GM23248 (cell line): ENCODE measurements at places on chromosomes 13 and 19. TPM values are rescaled to one million over a fixed set of nuclear protein-coding genes. Genes with fewer than 3 reads are reported as not detected.

DNA sequence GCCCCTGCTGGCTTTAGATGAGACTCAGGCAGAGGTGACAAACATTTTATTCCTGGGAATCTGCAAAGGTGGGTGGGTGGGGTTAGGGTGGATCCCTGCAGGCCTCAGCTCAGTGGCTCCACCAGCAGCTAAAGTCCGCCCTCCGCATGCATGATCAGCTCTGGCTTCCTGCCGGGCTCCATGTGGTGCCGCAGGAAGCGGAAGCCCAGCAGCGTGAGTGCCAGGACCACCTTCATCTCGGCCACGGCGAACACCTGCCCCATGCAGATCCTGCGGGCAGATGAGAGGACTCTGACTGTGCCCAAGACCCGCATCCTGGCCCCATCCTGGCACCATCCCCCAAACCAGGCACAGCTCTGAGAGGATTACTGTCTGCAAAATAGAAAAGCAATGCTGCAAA is 26.3 kb downstream of the CYP4F2 start:
- no peak for DNase-seq

The KLK15 gene
- not detected in 2 replicates for total RNA-seq

GRCh38 chr19:48955308-48955958 is 758 bp downstream of the BAX start:
- DNase-seq, result no peak

The CNN2 gene
- total RNA-seq, result 239 and 244 TPM in 2 replicates

DNA sequence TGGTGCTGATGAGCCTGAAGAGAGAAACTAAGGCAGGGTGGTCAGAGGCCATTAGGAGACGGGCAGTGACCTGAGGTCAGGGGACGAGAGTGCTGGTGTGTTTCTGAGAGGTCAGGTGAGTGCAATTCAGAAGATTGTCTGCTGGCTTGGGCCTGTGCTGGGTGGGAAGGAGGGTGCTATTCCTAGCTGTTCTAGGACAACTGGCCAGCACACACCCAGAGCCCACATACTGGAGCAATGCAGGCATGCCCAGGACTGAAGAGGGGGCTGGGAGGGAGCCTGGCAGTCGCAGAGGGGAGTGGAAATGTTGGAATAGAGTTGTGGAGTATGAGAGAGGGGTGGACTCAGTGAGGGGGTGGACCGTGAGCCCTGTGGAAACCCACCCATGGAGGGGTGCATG is 16.5 kb downstream of the ARHGEF7 start:
- no peak for DNase-seq

GRCh38 chr13:110297011-110297410 is 9.9 kb downstream of the COL4A1 start:
- no peak for DNase-seq

DNA sequence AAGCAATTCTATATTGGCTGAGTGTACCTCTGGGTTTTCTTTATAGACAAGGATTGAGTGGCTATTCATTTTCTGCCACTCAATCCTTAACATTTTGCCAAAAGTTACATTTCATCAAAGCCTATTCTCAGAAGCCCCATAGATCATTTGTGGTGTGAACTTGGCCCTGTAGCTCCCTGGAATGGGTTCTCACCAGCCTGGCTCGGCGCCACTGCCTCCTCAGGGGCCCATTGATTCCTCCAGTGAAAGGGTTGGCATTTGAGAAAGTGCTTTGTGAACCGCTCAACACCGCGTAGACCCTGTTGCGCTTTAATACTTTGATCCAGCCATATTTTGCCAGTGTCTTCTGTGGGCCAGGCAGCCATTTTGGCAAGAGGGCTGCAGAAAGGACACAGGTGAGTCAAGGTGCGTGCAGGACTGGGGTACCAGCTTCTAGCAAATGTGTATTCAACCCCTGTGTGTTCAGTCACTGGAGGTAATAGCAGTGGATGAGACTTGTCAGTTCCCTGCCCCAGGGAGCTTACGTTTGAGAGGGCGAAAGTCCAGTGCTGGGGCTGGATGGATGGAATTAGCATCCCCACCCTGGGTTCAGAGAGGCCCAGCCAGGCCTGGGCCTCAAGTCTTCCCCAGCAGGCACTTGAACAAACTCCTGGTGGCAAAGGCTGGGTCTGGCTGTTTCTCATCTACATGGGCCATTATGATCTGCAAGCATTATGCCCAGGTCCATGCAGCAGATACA is 3.8 kb downstream of the RAB8A start:
- no peak for DNase-seq

The MRPL34 gene
- total RNA-seq, result 14.7 and 23.0 TPM in 2 replicates

DNA sequence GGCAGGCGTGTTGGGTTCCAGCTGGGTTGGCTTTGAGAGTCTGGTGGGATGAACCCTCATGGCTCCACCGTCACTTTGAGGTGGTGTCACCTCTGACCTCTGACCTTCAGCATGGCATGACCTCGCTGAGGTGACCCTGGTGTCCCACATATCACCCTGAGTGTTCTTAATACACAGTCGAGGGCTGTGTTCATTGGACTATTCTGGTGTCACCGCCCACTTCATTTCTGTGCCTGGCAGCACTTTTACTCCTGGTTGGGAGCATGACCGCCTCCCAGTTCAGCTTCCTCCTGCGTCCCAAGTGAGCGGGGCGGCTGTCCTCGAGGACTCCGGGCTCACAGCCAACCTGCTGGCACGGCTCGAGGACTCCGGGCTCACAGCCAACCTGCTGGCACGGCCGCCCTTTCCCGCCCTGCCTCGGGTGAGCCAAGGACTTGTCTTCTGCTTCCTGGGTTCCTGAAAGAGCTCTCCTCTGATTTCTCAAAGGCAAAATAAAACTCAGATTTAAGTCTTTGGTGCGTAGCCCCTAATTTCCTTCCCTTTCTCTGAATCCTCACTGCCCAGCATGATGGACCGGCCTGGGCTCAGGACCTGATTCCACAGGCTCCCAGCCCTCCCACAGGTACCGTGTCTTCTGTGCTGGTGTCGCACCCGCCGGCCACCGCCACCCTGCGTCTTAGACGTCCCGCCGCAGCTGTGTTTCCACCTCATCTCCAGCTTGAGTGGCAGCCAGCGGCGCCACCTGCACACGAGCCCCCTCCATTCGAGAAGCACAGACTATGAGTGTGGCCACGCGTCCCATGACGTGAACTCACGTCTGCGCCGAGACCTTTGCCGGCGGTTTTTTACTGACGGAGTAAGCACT is 10.4 kb downstream of the ATP4B start:
- DNase-seq, result peak; percentile 43

The ZNF835 gene
- not detected in 2 replicates for total RNA-seq

DNA sequence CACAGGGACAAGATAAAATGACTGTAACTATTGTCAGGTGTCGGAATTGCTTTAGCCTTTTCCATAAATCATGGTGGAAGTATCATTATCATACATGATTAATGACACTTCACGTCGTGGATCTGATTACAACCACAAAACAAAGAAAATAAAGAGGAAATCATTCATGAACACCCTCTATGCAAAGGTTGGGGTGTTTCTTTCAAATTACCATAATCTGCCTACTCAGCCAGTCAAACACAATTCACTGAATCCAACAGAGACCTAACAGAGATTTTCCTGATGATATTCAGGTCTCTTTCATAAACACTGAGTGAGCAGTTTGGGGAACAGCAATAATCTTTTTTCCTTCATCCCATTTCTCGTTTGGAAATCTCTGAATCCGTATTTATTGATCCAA is 625.6 kb downstream of the DCT start:
- DNase-seq, result no peak

DNA sequence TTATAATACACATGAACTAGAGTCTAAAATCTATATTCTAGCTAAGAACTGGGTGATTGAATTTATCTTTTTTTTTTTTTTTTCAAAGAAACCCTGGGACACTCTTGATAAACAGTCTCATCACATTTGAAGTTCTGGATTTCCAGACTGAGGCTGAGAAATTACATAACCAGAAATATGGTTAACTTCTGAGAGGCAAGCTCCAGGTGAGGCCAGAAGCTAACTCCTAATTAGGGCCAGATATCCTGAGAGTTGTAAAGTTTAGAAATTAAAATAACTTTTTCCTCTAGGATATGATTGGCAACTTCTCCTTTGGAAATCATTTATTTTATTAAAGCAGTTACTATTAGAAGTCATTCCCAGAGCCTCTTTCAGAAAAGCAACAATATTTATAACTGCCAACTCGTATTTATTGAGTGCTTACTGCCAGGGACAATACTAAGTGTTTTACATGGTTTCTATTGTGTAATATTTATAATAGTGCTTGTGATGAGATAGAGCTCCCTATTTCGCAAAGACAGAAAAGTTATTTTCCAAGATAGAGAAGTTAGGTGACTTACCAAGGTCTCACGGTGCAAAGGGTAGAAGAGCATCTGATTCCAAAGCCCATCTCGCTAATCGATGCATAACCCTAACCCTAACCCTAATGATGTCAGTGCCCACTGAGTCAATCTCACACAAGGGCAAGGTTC is 187.7 kb downstream of the DCT start:
- no peak for DNase-seq

The ZNF728 gene
- total RNA-seq, result not detected in 2 replicates

- peak; percentile 88 for DNase-seq
These were observed at the start of gene ADAMTSL5 for GRCh38 chr19:1512671-1513498. Gene ADAMTSL5, minus strand, starts transcription at chr19:1513019. Its CDS starts 2,076 bp downstream, at chr19:1510943.

The PRTN3 gene
- total RNA-seq, result not detected in 2 replicates

The GPR12 gene
- total RNA-seq, result not detected in 2 replicates

- DNase-seq, result no peak
These were observed 310.4 kb downstream of the IRS2 start for GRCh38 chr13:109476001-109476400.

DNA sequence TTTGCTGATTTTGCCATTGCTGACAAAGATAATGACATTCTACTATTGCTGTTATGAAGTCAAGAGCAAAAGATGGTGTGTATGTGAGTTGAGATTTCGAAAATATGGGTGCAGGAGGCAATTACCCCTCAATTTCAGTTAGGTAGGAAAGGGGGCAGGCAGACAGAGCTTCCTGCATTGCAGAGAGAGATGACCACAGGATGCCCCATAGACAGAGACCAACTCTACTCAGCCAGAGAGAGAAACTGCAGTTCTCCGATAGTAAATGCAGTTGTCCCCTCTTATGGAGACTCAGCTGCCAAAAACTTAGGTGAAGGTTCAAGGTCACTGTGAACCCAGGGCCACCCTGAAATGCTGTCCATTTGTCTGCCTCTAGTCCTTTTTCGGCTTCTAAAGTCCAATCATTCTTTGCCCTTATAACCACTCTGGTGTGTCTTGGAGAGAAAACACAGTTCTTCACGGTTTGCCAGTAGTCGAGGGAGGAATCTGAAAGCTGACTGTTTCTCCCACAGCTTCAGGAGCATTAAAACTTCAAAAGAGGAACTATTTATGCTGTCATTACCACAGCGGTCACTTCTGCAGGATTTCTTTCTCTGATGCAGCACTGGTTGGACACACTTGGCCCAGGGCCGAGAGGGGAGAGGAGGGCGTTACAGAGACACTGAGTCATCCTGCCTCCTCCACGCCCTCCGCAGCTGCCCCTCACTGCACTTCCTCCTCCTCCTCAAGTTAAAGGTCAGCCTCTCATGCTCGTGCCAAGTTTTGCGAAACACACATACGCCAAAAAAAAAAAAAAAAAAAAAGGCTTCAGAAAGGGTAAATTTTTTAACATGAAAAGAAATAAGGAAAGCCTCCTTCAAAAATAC is 264.3 kb downstream of the FOXO1 start:
- DNase-seq, result peak; percentile 96

- DNase-seq, result peak; percentile 89
These were observed 406.3 kb downstream of the DCT start for GRCh38 chr13:94073007-94073744.

DNA sequence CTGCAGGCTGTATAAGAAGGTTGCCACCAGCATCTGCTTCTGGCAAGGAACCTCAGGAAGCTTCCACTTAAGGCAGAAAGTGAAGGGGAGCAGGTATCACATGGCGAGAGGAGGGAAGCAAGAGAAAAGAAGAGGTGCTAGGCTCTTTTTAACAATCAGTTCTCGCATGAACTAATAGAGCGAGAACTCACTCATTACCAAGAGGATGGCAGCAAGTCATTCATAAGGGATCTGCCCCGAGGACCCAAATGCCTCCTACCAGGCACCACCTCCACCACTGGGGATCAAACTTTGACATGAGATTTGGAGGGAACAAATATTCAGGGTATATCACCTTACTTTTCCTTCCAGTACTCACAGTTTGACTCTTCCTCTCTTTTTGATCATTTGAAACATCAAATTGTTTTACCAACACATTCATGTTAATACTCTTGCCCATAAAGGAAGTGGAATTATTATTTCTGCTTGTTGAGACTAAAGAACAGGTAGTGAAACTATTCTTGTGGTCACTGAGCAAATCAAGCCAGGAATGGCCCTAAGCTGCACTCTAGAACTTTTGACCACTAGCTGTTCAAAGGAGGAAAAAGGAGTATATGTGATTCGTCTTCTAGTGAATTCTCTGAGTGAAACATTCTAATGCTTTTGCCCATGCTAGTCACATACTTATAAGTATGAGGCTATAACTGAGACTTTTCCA is 45.0 kb downstream of the LACC1 start:
- DNase-seq, result no peak

The PROZ gene
- not detected in 2 replicates for total RNA-seq

GRCh38 chr13:23567906-23568460 is 2.2 kb upstream of the TNFRSF19 start:
- DNase-seq, result no peak

DNA sequence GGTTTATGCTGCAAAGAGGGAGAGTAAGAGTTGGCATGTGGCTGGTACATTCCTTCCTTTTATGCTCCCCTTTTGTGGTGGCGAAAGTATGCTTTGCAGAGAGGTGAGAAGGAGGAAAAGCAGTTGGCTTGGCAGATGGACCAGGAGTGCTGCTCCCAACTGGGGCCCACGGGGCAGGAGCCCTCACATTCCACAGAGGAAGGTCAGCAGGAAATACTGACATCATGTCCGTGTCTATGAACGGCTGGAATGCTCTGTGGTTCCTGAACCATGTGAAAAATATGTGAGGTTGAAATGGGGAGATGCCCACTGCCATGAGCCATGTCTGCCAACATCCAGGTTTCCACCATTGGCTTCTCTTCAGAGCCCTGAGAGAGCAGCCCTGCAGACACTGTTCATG is 33.3 kb upstream of the GAS6 start:
- DNase-seq, result peak; percentile 98

GRCh38 chr19:48043675-48044258 is at the start of gene CABP5:
Gene CABP5, minus strand, starts transcription at chr19:48044079. Its CDS starts 157 bp downstream, at chr19:48043922.
- no peak for DNase-seq

- peak; percentile 51 for DNase-seq
These were observed 38.2 kb upstream of the CEACAM21 start for GRCh38 chr19:41537789-41538188.

- DNase-seq, result no peak
These were observed 44.0 kb downstream of the C13orf46 start for GRCh38 chr13:113929628-113930615.
